Myometrial cell (primary cell): ENCODE measurements at places on chromosomes 1 and 21. TPM values are rescaled to one million over a fixed set of nuclear protein-coding genes. Genes with fewer than 3 reads are reported as not detected.

The SLC9C2 gene
- total RNA-seq: not detected in 2 replicates

The ADAMTS5 gene
- 3.7 and 4.1 TPM in 2 replicates for total RNA-seq

The SPRR2E gene
- total RNA-seq: not detected in 2 replicates

The DCDC2B gene
- total RNA-seq: not detected in 2 replicates
